ENCODE measurements at places on chromosomes 2 and 18.

GRCh38 chr2:135791418-135792190 lies 45.4 kb downstream of the LCT start:
- DNase-seq, result no peak

GRCh38 chr2:229408356-229408755 lies 137.3 kb upstream of the PID1 start:
- DNase-seq, result no peak

- no peak for DNase-seq
These were observed 154.6 kb downstream of the ANKRD36 start for GRCh38 chr2:97267411-97268074.

DNA sequence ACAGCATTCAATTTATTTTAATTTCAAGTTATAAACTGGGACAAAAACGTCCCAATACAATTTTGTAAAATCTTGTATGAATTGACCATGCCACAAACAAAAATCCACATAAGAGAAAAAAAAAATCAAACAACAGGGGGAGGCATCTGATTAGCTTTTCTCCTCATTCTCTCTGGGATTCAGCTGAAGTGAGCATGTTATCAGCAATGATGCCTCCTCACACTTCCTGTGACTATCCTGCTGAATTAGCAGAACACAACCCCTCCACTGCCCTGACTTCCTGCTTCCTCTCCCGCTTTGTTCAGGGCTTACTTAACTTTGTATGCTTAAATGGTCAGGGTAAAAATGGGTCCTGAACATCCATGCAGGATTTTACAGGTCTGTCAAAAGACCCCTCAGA lies 132.2 kb upstream of the ITGB6 start:
- no peak for DNase-seq

DNA sequence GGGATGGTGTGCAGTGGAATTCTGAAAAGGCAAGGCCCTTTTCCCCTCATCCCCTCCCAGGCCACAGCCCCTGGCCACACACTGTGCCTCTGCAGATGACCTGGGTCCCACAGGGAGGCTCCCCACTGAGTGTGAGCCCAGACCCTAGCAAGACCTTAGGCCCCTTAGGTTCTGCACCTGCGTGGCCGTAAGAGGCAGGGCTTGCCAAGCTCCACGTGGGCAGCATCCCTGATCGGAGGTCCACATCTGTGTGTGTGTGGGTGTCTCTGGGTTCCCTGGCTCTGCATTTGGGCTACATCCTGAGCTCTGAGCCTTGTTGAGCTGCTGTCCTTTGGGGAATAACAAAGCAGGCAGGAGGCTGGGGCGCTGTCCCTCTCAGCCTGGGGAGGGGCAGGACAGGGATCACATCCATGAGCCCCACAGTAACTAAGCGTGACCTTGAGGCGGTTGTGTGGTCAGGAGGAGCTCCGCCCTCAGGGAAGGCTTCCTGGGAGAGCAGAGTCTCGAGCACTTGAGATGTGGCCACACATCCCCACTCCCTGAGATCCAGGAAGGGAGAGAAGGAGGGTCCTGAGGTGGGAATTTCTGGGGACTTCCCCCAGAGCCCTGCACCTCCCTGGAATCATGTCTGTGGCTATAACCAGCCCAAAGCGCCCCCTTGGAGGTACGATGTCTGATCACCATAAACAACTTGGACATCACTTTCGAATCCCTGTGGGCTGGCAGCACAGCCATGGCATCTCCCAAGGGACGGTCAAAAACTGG lies 84.8 kb downstream of the STPG4 start:
- DNase-seq, result no peak

DNA sequence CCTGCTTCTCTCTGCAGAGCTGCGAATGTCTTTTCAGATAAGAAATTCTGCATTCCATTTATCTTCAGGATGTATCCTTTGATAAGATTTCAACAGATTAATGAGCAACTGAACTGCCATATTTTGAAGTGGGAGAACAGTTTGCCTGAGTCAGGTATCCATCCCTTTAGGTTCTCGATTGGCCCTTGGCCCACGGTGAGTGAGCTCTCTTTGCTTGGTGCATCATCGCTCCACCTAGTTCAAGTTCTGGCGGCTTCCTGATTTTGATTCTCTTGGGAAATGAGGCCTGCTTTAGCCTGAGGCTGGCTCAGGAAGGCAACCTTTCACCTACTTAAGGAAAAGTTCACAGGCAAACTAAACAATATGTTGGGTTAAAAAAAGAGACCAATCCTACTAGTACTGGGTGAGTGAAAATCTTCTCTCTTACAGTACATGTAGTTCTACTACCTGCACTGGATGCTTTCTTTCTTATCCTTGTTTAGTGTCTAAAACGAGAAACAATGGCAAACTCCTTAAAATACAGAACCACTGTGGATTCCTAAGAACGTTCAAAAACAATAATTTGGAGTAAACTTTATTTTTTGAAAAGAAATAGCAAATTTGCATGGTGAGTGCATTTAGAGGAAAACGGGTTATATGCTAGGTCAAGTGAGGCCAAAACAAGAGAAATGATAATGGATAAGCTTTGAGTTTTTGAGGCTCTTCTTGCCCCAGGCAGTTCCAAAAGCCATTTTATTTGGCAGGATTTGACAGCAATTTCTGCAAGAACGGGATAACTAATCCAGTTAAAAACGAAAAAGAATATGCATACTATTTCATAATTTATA lies 837 bp upstream of the ACSL3 start:
- no peak for DNase-seq

- no peak for DNase-seq
These were observed 185.4 kb downstream of the TFCP2L1 start for GRCh38 chr2:121099329-121100290.

- no peak for DNase-seq
These were observed 40.8 kb downstream of the AGPS start for GRCh38 chr2:177433402-177433801.

DNA sequence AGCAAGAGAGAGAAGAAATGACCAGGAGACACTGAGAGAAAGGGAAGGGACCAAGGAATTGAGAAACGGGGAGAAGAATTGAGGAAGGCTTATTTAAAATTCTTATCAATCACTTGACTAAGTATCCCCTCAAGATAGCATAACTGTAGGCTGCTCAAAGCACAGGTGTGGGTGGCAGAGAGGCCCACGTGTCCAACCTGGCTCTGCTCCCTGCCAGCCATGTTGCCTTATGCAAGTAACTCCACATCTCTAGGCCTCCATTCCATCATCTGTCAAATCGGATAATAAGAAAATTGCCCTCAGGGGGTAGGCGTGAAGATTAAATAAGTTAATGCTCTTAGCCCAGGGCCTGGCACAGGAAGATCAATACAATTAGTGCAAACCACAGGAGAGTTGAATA lies 7.4 kb upstream of the NPAS2 start:
- no peak for DNase-seq

DNA sequence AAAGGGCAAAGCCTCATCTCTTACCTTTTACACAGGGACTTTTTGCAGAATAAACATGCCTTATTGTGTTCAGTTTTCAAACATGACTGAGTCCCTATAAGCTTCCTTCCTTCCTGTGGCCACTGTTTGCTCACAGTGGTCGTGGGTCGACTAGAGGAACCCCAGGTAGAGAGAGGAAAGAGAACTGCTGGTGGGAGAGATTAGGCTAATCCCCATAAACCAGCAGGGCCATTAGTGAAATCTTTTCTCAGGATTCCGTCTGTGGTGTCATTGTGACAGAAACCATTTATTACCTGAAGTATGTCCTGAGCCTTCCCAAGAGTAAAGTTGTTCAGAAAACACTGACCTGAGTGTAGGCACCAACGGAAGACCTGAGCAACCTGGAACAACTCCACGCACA lies 21.3 kb upstream of the BOD1L2 start:
- no peak for DNase-seq

DNA sequence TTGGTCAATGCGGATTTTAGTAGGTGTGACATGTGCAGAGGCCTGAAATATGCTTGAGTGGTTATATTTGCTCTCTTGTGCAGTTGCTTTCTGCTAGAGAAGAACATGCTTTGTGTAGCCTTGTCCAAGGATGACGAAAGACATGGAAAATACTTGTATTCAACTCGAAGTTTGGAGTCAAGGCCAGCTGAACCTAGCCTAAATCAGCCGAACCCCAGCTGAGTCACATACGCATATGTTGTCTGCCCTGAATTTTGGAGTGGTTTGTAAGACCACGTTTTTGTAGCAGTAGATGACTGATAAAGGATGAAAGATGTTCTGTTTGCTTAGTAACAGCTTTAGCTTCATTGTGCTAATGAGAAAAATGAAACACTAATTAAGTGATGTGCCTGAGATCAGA lies 22.5 kb upstream of the SPAG16 start:
- DNase-seq, result no peak

DNA sequence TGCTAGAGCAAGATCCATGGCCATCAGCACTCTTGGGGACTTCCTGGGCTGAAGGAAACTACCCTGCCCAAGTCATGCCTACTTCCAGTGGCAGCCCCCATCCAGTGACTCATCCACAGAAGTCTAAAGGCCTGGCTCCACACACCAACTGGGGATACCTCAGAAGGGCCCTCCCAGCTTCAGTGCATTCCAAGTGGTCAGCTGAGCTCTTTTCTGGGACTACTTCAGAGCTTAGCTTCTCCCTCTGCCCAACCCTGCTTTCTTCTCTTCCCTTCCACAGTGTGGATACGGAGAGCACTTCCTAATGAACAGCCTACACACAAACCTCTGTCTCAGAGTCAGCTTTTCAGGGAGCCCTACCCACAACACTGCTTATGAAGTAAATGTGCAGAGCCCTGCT lies 66.5 kb downstream of the CLHC1 start:
- DNase-seq, result no peak

DNA sequence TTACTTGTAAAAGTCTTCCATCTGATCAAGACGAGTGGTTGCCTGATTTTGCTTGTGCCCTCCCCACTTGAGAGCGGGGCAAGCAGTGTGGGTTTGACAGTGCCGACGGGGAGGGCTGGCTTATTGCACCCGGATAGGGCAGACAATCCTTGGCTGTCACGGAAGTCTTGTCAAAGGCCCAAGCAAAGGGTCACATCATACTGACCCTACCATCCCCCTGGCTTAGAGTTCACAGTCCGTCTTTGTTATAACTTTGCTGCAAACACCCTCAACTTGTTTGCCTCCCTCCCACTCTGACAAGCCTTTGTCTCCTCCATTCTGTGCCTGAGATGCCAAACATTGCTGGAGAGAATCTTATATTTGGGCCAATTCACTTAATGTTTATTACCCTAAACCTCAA lies 165.9 kb upstream of the MSH6 start:
- DNase-seq, result no peak

DNA sequence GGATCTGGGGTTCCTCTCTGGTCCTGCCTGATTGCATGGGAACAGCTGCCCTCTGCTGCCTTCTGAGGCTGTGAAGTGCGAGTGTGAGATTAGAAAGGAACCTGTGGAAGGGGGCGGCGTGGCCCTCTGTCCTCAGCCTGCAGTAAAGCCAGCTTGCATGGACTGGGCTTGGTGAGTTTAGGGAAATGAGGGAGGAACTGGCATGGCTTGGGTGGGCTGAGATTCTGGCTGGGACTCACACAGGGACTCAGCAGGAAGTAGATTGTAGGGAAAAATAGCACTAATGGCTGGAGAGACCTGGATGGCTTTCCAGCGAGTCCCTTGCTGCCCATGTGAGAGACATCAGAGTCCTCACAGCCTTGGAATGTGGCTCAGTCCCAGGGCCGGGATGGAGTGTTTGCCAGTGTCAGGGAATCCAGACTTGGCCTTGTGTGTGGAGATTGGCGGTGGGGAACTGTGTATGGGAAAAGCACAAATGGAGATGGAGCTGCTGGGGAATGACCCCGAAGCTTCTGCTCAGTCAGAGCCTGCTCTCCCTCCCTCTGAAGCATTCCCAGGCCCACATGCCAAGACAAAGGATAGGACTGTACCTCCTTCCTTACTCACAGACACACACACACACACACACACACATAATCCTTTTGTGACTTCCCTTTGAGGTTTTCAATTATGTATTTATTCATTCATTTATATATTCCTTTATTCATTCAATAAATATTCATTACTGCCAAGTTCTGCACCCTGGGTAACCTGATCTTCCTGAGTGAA lies 115.4 kb downstream of the ACAA2 start:
- DNase-seq, result no peak

DNA sequence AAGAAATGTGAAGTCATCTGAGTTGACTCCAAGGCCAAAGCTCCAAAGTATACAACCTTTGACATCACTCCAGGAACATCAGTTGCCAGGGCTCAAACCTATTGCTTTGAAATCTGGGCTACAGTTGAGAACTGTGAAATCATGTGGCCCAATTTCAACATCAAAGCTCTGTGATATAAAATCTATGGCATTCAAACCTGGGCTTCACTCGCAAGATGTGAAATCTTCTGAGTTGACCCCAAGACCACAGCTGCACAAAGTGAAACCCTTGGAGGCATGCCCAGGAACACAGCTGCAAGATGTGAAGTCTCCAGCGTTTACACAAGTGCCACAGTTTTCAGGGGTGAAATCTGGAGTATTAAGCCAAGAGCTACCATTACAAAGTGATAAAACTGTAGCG lies 9.4 kb upstream of the ZNF512 start:
- no peak for DNase-seq

- DNase-seq, result no peak
These were observed 63.4 kb downstream of the FAM168B start for GRCh38 chr2:131029812-131030211.

Measured in NCI-H2081 (cell line).